ENCODE measurements at places on chromosomes 3 and 15.

DNA sequence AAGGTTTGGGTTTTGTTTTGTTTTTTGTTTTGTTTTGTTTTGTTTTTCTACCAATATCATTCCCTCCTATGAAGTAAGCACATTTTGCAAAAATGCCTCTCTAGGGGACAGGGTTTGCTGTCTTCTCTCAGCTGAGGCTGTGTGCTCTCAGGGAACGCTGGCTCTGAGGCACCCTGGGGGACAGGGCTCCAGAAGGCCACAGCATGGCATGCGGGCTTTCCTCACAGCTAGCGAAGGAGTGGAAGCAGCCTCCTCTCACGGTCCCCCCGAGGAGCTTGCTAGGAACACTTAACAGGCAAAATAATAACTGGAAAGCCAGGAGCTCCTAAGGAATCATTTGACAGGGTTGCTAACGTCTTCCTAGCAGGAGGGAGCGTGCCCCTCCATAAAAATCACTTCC lies 227.7 kb upstream of the ST8SIA2 start:
- DNase-seq, result no peak

DNA sequence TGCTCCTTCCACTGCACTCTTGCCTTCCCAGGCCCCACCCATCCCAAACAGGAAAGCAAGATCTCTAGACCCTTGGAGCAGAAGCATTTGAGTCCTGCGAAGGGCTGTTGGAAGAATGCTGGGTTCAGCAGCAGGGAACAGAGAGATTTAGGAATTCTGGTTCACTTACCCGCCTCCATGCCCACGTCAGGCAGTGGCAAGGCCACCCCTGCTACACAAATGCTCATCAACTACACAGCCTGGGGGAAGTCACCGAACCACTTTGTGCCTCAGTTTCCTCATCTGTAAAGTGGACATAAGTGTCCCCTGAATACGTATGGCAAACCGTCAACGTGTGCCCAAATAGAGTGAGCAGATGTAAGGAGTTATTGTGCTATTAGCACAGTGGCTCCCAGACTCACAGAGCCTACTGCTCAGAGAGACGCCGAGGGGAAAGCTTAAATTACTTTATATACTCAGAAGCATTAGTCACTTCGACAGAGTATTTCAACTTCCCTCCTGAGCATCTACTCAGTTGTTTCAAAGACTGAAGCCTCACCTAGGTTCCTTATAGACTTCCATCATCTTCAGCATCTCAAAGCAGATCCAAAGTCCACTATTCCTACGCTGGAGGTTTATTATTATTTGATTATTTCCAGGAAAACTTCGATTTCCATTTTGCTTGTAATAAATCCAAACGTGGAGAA lies 905 bp downstream of the HOMER2 start:
- DNase-seq, result peak; percentile 30

DNA sequence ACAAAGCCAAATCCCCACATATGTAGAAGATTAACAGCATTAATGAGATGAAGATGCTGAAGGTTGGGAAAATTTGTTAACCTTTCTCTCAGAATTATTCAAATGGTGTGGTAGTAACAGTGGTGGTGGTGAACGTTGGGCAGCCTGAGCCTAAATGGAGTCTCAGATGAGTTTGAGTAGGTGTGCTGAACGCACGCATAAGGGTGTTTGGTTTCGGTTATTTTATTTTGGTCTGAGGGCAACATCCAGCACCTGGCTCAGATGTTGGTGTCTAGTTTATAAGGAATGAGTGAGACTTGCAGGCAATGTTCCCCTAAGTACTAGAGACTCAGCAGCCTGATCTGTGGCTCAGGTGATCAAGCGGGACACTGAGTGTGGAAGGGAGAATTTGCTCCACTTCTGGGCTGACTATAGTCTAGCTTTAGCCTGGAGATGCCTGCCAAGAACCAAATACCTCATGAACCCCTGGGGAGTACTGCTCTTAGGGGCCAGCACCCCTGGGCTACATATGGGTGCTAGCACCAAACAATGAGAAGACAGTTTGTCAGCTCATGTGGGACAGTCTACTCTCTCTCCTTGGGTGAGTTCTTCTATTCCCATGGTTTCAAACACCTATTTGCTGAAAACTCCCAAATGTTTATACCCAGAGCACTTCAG lies 39.5 kb upstream of the ATP2C1 start:
- no peak for DNase-seq

- no peak for DNase-seq
Observed at GRCh38 chr3:57644740-57645139, 47.6 kb upstream of the ARF4 start.

GRCh38 chr15:50247819-50248655 lies 17.5 kb downstream of the HDC start:
- no peak for DNase-seq

GRCh38 chr15:98076021-98076816 lies 115.7 kb downstream of the ARRDC4 start:
- DNase-seq, result no peak

- DNase-seq, result no peak
Observed at GRCh38 chr3:126618021-126618420, 36.9 kb downstream of the TXNRD3 start.

DNA sequence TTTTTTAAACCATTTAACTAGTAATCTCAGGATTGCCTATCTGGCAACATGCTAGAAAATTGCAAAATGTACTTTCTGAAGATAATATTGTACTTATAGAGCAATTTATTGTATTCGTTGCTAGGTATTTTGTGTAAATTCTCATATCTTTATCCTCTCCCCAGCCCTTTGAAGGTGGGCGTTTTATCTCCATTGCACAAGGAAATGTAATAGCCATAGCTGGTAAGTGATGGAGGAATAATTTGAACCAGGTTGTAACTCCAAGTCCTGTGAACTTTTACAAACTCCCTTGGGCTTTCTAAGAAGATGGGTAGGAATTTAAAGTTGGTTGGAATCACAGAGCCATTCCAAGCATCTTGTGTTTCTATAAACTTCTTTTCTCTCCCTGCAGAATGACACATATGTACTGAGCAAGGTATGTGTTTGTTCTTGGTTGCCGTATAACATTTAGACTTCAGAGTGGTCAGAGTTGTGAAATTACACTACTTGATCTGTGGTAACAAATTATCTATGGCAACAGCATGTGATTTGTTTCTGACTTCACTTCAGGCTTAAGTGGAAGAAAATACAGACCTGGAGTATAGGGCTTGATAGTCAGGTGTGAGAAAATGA lies 170.9 kb downstream of the AKAP13 start:
- DNase-seq, result no peak

DNA sequence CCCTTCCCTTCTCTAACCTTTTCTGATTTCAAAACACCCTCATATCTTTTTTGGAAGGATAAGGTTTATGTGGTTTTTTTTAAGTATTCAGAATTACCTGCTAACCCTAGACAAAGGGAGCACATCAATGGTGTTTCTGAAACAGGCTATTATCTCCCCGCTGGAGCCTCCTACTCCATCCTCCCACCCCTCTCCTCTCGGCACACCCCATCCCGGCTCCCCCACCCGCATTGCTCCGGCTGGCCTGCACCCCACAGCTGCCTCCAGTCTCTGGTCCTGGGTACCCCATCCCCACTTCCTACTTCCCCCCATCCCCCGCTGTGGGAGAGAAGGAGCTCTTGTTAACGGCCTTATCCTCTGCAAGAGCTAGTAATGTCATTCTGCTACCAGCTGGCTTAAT lies 59.2 kb downstream of the PDIA5 start:
- DNase-seq, result peak; percentile 31

- peak; percentile 28 for DNase-seq
Observed at GRCh38 chr15:87672309-87673288, 583.9 kb downstream of the NTRK3 start.

DNA sequence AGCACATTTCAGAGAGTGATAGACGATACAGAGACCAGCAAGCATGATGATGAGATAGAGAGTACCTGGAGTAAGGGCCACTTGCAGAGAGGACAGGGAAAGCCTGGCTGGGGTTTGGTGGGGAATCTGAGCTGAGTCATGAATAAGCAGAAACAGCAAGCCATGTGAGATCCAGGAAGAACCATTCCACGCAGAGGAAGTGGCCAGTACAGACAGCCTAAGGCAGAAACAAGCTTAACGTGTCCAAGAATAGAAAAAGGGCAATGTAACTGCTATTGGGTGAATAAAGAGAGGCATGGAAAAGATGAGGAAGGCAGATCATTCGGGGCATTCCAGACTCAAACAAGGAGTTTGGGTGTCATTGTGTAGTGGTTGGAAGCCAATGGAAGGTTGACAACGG lies 816.3 kb upstream of the CFAP20DC start:
- no peak for DNase-seq

DNA sequence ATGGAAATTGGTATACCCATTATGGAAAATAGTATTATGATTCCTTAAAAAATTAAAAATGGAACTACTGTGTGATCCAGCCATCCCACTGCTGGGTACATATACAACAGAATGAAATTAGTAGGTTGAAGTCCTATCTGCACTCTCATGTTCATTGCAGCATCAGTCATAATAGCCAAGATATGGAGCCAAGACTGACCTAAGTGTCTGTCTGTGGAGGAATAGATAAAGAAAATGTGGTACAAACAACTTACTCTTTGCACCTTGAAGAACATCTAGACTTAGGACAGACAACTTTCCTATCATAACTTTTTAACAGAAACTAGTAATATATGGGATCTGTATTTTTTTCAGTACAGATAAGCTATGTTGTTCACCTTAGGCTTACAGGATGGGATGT lies 30.0 kb upstream of the PPARG start:
- DNase-seq, result no peak
